ENCODE measurements at places on chromosomes 4 and X.

DNA sequence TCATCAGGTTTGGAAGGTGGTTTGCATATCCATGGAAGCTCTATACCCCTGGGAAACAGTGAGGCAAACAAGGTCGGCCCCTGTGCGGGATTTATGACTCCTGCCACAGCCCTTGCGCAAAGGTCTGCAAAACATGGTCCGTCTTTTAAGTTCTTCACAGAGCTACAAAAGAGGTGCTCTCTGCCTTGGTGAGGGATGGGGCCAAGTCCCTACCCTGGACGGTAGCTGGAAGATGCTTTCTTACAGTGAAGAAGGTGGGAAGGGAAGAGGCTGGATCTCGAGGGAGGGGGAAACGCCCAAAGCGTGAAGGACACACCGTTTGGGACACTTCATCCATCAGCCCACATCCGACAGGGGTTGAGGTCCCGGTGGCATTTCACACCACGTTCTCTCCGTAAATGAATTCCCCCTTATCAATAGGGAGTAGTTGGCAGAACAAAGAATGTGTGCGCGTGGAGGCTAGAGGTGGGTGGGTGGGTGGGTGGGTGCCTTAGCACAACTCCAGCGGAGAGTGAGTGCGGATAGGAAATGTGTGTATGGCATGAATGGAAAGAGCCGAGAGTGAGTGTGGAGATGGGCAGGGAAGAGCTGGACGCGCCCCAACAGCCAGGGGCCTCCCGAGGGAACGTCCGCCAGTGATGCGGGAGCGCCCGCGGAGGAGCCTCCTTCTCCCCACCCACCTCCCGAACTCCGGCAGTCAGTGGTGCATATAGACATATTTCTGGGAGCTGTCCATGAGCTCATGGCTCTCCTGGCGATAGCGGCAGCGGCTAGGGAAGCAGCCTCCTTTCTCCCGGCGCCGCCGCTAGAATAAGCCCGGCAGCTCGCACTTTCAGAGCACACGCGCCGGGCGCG, 68.3 kb downstream of the LARP7 start:
- no peak for DNase-seq

- DNase-seq = no peak
Observed at GRCh38 chr4:21819086-21819485, 129.5 kb downstream of the KCNIP4 start.

GRCh38 chr4:65467068-65467680, 203.1 kb downstream of the EPHA5 start:
- no peak for DNase-seq

DNA sequence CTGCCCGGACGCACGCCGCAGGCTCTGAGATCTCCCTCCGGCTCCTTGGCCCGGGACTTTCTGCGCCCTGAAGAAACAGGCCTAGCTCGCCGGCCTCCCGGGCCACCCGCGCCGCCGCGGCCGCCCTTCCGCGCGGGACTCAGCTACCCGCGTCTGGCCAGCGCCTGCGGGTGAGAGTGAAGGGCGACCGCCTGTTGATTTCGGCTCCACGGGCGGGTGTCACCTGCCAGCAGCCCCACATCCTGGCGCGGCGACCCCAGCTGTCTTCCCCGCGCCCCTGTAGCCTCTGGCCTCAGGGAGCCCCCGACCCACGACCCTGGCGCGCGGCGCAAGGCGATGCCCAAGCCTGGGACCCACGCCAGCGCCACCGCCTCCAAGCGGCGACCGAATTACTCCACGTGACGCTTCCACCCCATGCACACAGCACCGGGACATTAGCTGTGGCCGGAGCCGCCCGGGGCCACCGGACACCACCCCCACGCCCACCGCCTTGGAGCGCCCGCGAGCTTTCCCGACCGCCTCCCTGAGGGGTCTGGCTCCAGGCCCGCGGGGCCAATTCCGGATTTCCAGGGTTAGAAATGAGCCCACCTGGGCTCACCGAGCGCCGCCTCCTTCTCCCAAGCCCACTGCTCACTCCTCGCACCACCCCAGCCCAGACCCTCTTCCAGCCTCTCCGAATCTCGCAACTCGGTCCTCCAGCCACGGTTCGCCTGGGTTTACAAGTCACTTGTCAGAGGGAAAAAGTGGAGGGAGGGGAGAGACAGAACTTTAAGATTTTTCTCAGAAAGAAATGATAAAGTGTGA, 10.2 kb downstream of the ARX start:
- no peak for DNase-seq

DNA sequence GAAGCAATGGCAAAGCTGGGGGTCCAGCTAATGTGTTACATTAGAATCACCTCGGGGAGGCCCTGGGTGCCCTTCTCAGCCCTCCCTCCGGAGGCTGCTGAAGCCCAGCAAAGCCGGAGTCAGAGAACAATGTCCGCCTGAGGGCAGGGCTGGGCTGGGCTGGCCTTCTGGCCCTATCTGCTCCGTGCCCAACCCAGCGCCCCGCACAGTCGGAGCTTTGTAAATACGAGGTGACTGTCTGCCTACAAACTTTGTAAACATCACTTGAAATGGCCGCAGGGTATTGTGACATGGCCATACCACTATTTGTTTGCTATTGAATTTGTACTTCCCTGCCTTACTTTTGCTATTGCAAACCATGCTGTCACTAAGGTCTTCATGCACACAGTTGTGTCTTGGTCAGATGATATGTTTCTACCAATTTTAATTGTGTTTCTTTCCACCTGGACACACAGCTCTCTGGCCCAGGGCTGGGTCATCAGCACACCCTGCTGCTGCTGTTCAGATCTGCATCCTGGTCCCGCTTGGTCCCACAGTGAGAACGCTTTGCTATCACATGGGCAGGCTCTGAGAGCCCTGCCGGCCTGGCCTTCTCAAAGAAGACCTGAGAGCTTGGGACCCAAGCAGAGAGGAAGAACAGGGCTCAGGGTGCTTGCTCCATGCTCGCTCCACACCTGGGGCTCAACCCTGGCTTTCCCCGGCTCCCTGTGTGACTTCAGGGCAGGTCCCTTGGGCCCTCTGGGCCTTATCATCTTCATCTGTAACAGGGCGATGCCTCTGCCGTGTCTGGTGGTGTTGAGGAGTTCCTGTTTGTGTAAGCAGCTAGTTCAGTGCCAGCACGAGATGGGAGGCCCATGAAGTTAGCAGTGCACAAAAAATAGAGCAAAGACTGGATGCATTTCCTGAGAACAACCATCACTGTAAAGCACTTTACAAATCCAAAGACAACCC, 2.3 kb downstream of the S100P start:
- peak; percentile 37 for DNase-seq

- DNase-seq = no peak
Observed at GRCh38 chr4:182826391-182826790, 90.8 kb downstream of the DCTD start.

DNA sequence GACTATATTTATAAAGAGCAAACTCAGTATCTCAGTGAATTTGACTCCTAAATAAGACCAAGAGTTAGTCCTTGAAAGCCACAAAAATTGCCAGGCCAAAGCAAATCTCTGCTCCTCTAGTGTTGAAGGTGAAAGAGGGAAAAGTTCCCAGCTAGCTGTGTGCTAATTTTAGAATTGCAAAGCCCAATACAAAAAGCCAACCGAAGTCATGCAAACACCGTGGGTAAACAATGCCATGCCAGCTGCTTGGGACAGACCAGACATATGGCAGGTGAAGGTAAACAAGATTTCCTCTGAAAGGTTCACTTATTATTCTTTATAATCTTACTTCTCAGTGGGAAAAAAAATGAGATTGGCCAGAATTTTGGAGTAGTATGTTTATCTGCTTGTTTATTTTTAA, 80.5 kb upstream of the LNX1 start:
- DNase-seq = no peak

GRCh38 chrX:130260316-130260715, 8.4 kb downstream of the ZNF280C start:
- DNase-seq = no peak

DNA sequence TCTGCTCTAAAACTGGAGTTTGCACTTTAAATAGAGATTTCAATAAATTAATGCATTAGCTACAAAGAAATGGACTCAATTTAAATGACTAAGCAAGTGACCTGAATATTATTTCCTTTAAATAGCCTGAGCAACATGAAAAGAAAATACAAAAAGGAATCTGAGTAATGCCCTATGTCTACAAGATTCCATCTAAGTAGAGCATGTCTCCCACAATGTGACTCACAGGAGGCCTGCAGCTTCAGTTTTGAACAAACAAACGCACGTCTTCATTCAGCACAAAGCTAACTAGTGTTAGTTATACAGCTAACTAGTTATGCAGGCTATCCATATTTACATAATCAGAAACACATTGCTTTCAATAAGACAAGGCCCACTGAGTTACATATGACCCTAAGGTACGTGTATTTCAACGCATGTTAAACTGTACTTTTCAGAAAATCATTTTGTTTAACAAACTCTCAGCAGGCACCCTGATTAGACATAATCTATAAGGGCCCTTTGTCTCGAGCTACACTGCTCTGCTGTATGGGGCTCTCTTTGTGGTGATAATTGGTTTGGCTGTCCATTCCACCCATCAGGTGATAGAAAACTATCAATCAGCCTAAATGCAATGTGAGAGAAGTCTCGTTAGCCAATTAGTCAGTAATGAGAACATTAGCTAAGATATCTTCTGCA, 116.5 kb downstream of the MAML3 start:
- no peak for DNase-seq

- no peak for DNase-seq
Observed at GRCh38 chr4:169821402-169821801, 63.7 kb upstream of the HPF1 start.

DNA sequence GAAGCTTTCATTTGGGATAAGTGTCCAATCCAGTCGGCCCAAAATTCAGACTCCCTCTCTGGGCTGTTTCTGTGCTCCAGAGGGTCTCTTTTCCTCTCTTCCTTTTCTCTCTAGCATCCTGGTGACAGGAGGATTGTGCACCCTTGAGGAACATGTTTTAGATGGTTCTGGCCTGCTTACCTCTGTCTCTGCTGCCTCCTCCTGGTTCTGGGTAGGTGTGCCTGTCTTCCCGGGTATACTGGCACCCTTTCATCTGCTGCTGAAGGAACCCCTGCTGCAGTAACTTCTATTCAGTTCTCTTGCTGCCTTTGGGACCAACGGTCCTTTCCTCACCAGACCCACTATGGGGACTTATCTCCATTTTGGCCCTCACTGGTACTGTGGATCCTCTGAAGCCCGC, 53.2 kb downstream of the HMGB2 start:
- no peak for DNase-seq

DNA sequence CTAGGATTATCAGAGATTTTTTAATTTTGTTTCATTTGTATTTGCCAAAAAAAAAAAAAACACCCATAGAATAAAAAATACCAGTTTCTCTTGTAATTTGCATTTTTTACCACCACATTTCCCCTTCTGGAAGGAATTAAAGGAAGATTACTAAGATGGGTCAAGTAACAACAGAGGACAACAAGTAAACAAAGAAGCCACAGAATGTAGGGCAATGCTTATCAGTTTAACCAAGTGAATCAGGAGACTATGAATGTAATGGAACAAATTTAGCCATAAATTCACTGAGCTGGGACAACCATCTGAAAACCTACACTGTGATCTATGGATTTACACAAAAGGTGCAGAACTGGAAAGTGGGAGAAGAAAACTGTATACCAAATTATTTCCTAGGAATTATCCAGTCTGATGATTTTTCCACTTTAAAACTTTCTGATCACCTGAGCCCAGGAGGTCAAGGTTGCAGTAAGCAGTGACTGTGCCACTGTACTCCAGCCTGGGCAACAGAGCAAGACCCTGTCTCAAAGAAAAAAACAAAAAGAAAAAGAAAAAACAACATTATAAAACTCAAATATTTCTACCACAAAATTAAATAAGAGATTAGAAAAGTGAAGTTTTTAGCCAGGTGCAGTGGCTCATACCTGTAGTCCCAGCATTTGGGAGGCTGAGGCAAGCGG, 32.4 kb downstream of the LRBA start:
- DNase-seq = no peak

DNA sequence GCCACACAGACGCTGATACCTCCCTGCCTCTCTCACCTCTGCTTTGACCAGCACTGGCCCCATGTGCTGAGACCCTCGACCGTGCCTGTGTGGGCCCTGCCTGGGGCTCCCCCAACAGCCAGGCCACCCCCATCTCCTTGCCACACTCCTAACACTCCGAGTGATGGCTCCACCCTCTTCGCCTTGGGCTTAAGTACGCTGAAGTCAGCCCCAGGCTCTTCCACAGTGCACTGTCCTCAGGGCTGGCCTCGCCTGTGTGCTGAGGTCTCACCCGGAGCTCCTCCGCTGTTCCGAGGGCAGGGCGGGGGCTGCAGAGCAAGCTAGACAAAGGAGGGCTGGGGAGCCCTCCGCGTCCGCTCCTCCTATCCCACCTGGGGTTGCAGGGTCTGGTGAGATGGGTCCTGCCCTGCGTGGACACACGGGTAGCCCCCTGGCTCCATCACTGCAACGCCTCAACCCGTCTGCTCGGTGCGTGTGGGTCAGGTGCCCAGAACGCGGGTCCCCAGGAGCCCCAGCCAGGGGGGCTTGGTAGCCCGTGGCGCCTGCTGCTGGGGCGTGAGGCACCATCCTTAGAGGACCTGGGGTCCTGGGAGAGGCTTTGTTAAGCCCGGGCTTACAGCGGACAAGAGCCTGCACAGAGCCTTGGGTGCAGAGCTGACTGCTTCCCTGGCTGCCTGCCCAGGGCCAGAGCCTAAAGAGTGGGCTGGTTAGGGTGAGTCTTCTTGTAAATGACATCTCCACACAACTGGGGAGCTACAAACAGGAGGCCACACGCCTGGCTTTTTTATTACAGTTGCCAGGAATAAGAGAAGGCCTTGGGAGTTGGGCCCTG, 42.6 kb upstream of the NKX1-1 start:
- no peak for DNase-seq

GRCh38 chr4:127660284-127660885, 27.6 kb downstream of the INTU start:
- DNase-seq = no peak

DNA sequence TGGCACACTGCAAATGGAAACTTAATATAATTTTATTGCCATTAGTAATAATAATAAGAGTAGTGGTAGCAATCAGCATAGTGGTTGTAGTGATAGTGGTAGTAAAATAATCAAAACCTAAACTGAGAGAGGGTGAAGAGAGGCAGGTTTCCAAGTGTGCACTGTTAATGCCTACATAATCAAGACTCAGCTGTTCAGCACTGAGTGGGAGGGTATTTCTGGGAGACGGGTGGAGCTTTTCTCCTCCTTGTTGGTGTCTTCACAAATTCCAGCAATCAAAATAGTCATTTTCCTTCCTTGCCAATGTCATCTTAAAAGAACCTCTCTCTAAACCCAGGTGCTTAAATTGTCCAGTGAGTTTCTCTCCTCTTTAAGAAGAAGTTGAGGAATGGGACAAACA, 18.6 kb downstream of the CCDC149 start:
- no peak for DNase-seq

- DNase-seq = no peak
Observed at GRCh38 chrX:17020851-17021821, 74.7 kb downstream of the REPS2 start.

DNA sequence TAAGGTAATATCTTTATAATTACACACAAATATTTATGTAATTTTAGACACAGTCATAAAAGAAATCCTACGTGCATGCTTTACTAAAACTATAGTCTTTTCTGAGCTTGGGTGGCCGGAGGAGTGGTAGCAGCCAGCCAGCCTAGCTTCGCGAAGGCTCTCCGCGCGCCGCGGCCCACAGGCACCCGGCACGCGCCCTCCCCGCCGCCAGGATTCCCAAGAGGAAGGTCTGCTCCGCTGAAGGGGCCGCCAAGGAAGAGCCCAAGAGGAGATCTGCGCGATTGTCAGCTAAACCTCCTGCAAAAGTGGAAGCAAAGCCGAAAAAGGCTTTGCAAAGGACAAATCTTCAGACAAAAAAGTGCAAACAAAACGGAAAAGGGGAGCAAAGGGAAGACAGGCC, 8.7 kb upstream of the PJA1 start:
- DNase-seq = no peak

All from activated naive CD4-positive, alpha-beta T cell (primary cell).